ENCODE measurements at places on chromosomes 1 and 21.

DNA sequence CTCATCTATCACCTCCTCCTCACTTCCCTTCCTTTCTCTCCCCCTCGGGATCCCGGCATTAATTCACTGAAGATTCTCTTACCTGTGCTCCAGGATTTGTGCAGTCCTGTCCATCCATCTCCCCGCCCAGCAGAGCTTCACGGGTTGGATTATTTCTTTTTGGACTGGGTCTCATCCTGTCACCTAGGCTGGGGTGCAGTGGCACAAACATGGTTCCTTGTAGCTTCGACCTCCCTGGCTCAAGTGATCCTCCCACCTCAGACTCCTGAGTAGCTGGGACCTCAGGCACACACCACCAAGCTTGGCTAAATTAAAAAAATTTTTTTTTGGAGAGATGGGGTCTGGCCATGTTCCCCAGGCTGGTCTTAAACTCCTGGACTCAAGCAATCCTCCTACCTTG lies 12.3 kb upstream of the CSF3R start:
- no peak for DNase-seq

DNA sequence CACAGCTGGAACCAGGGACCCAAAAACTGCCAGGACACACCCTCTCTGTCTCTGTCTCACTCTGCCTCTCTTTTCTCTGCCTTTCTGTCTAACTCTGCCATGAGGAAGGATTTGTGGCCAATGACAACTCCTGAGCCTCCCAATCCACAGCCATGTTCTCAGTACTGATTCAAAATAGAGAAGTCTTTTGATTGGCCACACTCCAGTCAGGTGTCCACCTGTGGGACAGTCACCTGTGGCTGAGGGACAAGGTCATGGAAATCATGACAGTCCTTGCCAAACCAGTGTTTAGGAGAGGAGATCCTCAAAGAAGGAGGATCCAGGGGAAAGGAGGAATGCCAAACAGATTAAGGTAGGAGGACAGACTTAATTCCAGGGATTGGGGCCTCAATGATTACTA lies 15.8 kb downstream of the TINAGL1 start:
- no peak for DNase-seq

- DNase-seq: no peak
These were observed 124.2 kb downstream of the MRPS6 start for GRCh38 chr21:34197561-34197960.

DNA sequence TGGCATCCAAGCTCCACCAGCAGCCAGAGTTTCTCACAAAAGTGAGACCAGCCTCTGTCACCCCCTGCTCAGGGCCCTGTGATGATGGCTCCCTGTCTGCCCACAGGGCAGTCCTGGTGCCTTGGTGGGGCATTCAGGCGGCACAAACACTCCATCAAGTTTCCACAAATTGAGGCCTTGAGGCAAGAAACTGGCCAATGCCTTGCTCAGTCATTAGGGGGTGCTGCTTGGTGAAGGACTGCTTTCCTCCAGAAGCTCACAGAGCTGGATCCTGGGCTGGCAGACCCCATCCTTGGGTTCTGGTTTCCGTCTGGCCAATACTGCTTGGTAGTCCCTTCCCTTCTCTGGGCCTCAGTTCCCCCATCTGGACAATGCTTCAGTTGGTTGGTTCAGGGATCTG lies 12.5 kb upstream of the AHDC1 start:
- no peak for DNase-seq

DNA sequence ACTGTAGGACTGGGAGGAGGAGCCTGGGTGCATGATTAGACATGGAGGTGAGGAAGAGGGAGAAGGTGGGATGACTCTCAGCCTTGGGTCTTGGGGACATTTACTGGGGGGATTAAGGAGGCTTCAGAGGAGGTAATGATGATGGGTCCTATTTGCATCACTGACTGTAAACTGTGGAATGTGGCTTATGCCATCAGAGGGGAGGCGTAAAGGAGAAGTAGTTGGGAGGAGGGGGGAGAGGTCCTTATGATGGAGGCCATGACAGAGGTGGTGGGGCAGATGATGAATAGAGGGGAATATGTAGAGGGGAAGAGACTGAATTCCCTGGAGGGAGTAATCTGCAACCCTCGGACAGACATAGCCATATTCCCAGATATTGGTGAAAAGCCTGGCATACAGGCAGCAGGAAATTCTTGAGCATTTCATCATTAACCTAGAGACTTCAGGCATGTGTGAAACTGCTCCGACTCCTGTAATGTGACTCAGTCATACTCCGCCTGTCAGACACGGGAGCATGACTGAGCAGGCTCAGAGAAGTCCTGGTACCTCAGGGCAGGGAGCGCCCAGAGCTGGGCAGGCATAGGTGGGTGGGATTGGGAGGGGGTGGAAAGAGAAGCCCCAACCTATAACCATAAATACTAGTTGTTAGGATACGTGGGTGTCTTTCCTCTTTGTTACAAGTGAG lies 8.0 kb upstream of the LCE5A start:
- no peak for DNase-seq

- DNase-seq: no peak
These were observed 110.8 kb downstream of the TSEN15 start for GRCh38 chr1:184162281-184162680.

DNA sequence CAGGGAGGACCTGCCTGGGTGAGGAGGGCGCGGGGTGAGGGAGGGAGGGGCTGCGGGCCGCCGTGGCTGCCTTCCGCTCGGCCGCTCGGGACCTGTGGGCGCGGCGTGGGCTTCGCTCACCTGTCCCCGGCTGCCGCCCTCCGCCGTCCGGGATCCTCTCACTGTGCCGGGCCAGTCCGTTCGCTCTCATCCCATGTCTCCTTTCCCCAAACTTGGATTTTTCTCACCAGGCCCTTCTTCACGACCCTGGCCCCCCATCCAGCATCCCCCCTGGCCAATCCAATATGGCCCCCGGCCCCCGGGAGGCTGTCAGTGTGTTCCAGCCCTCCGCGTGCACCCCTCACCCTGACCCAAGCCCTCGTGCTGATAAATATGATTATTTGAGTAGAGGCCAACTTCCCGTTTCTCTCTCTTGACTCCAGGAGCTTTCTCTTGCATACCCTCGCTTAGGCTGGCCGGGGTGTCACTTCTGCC lies 362 bp downstream of the ZBTB48 start:
- no peak for DNase-seq

DNA sequence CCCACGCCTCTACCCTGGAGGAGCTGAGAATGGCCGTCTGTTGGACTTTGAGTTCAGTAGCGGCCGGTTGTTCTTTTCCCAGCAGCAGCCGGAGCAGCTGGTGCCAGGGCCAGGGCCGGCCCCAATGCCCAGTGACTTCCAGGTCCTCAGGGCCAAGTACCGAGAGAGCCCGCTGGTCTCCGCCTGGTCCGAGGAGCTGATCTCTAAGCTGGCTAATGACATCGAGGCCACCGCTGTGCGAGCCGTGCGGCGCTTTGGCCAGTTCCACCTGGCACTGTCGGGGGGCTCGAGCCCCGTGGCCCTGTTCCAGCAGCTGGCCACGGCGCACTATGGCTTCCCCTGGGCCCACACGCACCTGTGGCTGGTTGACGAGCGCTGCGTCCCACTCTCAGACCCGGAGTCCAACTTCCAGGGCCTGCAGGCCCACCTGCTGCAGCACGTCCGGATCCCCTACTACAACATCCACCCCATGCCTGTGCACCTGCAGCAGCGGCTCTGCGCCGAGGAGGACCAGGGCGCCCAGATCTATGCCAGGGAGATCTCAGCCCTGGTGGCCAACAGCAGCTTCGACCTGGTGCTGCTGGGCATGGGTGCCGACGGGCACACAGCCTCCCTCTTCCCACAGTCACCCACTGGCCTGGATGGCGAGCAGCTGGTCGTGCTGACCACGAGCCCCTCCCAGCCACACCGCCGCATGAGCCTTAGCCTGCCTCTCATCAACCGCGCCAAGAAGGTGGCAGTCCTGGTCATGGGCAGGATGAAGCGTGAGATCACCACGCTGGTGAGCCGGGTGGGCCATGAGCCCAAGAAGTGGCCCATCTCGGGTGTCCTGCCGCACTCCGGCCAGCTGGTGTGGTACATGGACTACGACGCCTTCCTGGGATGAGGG lies 28.5 kb upstream of the SPSB1 start:
- DNase-seq: no peak

- DNase-seq: no peak
These were observed 62.8 kb downstream of the IGSF21 start for GRCh38 chr1:18170444-18170843.

DNA sequence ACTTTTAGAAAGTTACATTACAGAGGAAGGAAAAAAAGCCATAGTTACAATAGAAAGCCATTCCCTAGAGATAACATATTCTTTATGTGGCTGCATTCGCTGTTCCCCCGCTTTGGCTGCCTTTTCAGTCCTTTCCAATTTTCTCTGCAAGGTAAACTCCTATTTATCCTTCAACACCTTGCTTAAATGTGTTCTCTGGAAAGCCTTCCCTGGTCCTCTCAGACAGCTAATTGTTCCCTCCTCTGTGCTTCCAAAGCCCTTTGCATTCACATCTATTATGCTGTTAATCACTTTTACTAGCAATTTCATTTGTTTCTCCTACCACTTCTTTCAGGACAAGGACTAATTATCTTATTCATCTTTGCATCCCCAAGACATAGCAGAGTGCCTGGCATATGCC lies 1.6 kb downstream of the PHC2 start:
- no peak for DNase-seq

DNA sequence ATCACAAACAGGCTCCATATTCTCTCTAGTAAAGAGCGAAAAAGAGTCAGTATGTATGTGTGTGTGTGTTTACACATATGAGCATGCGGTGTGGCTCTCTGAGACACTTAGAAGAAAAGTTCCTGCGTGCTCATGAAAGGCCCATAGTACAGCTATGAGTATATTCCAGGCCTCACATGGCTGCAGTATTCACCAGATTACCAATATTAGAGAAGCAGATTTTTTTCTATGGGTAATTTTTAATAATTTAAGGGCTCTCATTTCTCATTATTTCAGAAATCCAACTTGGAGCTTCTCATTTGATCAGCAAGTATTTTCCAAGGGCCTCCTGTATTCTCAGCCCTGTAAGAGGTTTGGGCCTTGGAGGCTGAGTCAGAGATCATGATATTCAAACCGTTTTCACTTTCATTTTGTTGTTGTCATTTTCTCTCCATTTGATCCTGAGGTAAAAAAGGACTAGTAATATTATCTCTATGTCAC lies 232.9 kb upstream of the SGIP1 start:
- DNase-seq: no peak

GRCh38 chr1:198879711-198880306 lies 241.0 kb downstream of the PTPRC start:
- no peak for DNase-seq

DNA sequence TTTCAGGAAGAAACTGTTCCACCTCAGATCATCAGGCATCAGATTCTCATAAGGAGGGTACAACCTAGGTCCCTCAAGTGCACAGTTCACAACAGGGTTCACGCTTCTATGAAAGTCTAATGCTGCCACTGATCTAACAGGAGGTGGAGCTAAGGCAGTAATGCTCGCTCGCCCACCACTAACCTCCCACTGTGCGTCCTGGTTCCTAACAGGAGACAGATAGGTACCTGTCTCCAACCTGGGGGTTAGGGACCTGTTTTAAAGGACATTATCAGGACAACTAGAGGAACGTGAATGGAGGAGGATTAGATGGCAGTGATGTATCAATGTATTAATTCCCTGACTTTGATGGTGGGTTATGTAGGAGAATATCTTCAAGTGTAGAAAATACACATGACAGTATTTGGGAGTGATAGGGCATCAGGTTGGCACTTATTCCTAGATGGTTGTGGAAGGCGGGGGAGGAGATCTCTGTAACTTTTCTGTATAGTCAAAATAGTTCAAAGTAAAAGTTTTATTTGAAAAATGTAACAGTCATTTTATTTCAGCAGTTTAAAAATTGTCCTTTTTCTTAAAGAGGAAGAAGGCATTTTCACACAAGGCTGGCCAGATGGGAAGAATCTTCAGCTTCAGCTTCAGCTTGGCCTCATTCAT lies 43.9 kb downstream of the DEGS1 start:
- DNase-seq: no peak

DNA sequence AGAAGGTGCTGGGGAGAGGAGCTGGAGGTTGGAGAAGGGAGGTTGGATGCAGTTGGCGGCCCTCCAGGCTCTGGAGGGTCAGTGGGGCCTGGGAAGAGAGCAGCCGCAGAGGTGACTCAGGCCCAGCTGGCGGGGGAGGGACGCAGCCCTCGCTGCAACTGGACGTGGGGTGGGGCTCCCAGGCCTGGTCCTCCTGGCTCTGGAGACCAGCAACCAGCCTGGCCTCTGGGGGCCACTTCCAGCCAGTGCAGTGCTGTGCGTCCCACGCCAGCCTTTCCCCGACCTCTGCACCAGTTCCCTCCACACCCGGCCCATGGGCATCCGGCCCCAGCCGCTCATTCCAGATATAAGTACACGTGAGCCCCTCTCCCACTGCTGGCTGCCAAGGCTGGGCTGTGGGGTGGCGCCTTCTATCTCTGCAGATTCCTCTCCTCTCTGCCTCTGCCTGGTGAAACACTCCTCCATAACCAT lies 38.0 kb upstream of the COL18A1 start:
- DNase-seq: no peak

- DNase-seq: no peak
These were observed 16.3 kb downstream of the SETD4 start for GRCh38 chr21:36044056-36044455.

- no peak for DNase-seq
These were observed 89.1 kb upstream of the IVNS1ABP start for GRCh38 chr1:185406006-185406690.

GRCh38 chr1:198068285-198068684 lies 88.5 kb upstream of the NEK7 start:
- no peak for DNase-seq
